ENCODE measurements at places on chromosomes 4 and X. TPM values are rescaled to one million over a fixed set of nuclear protein-coding genes. Genes with fewer than 3 reads are reported as not detected.

- DNase-seq: peak; percentile 69
Measured at GRCh38 chr4:95155759-95156451, 392.9 kb downstream of the UNC5C start.

GRCh38 chr4:183333983-183334382 is 11.8 kb upstream of the CLDN24 start:
- no peak for DNase-seq

- no peak for DNase-seq
Measured at GRCh38 chr4:144658903-144659302, 12.9 kb downstream of the HHIP start.

- DNase-seq: no peak
Measured at GRCh38 chr4:185341841-185342240, 53.9 kb downstream of the LRP2BP start.

- DNase-seq: no peak
Measured at GRCh38 chr4:168633496-168633895, 136.6 kb downstream of the PALLD start.

DNA sequence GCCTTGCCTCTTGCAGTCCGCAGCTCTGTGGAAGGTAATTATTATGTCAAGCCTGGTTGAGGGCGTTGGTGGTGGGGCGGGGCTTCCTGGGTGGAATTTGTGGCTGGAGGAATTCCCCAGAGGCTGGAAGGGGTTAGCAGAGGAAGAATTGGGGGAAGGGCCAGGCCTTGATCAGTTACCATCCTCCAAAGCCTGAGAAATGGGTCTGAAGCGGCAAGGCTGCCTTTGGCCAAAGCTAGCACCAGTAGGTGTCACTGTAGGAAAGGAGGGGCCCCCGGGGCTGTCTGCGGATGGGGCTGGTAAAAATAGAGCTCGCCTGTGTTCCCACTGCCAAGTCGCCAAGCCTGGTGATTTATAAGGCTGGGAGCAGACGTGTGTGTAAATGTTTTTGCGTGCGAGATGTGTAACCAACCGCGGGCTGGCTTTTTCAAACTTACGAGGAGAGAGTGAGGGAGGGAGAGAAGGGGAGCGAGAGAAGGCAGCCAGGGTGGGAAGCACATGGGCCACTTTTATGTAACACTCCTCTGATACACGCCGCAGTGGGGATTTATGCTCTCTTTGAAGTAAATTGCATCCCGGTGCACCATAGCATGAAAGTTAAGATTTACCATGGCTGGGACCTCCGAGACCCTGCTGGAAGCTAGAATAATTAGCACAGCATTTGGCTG is 367.0 kb downstream of the BCOR start:
- DNase-seq: peak; percentile 30

- no peak for DNase-seq
Measured at GRCh38 chr4:153433754-153434105, 32.4 kb upstream of the TMEM131L start.

DNA sequence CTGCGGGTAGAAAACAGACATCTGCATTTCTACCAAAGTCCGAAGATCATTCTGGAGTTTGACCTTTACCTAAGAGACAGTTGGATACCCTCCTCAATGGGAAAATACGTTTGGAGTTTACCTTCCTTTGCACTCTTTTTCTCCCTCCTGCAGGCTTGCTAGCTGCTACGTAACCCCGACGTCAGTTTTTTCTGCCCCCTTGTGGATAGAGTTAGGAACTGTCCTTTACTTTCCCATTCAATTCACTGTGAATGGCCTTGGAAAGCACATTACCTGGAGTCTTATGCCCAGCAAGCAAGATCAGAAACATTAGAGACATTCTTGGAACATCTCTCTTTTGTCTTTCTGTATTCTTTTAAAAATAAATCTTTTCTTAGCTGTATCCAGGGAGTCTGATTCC is 250.7 kb downstream of the NAP1L3 start:
- DNase-seq: no peak

GRCh38 chr4:16608123-16608522 is 290.3 kb downstream of the LDB2 start:
- DNase-seq: no peak

DNA sequence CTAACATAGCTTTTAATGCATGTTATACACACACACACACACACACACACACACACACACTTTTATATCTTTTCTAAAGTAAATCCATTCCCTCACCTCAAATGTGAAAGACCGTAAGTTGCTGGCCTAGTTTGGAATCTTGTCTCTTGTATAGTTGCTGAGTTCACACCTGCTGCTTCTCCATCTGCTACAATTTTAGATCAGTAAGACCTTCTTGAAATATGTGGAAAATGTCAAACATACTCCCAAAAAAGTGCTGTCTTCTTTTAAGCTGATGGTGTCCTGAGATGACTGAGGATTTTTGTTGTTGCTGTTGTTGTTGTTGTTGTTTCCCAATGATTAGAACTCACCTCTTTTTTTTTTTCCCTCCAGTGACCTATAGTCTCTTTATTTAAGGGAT is 121.3 kb downstream of the SNCA start:
- DNase-seq: no peak

Gene UTP3
- total RNA-seq: 36.5 TPM

Gene ADGRG2
- not detected for total RNA-seq

Gene ARHGEF38
- not detected for total RNA-seq

- no peak for DNase-seq
Measured at GRCh38 chr4:96473246-96473645, 633.4 kb downstream of the PDHA2 start.

DNA sequence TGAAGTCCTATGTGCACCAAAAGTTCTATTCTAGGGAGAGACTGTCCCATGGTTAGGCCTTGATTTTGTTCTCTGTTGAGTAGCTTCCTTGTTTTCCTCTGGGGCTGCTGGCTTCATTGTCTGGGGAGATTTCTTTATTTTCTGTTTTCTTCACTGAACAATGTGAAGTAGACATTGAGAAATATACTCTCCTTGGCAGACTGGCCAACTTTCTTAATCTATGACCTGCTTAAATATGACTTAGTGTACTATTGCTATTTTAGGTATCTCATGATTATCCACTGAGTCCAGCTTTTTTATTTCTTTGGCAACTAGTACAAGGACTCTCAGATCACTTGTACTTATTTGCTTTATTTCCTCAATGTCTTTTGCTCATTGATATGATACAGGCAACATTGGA is 1594.6 kb downstream of the ARAP2 start:
- no peak for DNase-seq

- no peak for DNase-seq
Measured at GRCh38 chr4:124067046-124067445, 645.5 kb downstream of the ANKRD50 start.

DNA sequence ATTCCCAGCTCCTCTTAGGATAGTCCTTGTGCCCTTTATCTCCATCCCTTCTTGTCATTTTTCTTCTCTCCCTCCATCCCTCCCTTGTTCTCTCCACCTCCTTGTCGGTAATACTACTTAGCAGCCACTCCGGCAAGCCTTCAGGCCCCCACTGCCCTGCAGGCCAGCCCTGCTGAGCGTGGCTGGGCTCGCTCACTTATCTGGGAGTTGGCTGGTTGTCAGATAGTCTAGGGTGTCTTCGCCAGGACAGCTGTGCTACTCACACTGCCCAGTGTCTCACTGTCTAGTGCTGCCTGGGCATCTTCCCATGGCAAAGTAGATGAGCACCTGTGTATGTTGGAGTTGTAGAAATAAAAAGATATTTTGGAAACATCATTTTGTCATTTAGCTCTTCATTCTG is 75.0 kb downstream of the STK32B start:
- DNase-seq: no peak

GRCh38 chr4:155001251-155001650 is 207.2 kb upstream of the NPY2R start:
- DNase-seq: no peak

Gene ZNF718
- 6.8 TPM for total RNA-seq

GRCh38 chr4:181504924-181505323 is 738.3 kb upstream of the TENM3 start:
- no peak for DNase-seq

DNA sequence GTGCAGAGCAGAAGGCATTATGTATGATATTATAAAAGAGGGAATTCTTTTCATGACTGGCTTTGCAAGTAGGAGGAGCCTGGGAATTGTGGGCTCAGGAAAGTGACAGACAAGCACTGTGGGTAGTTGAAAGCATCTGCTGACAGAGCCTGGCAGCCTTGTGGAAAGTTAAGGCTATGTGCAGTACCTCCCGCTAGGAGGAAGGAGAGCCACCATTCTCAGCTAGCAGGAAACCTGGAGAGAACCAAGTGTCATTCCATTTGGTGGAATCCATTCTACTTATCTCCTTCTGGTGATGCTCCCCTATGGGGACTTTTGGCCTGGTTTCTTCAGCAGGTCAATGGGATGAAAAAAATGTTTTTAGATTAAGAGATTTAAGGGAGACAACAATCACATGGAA is 81.8 kb downstream of the ASB9 start:
- no peak for DNase-seq

DNA sequence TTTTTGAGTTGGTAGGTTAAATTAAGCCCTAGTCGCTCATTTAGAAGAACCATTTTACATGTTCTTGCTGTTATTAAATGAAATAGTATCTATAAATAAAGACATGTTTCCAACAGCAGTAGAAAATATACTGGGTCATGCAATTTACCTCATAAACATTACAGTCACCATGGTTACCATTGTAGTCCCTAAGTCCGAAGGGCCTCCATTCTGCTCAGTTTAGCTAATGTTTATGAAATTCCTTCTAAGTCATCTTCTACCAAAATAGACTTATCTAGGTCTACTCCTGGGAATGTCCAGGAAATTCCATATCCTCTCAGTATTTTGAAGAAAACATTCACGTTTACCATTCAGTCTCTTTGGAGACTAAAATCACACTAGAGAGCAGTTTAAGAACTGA is 292.5 kb upstream of the DCAF8L1 start:
- DNase-seq: no peak

DNA sequence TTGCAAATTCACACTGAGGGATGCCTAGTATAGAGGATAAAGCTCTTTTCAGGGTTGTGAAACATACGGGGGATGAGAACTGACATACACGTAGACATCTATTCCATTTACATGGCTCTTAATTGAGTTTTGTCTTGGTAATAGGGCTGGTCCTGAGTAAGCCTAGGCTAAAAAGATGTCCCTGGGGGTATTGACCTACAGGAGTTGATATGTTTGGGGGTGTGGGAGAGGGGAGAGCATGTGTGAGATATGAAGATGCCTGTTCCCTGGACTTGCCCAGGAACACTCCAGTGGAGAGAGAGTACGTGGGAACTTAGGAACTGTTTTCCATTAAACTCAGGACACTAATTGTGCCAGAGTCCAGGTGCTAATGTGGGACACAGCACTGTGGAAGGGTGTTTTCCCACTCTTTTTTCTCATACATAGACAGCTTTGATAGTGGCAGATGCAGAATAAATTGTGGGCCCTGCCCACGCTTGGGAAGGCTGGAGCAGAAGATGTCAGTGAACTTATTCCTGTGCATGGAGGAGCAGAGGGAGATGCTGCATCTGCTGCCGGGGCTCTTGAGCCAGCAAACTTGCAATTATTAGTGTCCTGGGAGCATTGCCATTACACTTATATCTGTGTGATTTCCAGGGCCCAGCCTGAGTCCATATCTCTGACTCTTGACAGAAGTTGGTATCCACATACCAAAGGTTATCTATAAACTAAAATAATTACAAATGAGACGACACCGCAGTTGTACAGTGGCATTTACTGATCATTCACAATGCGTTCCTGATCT is 20.7 kb downstream of the SYNPO2 start:
- no peak for DNase-seq

Gene PFKFB1
- 0.48 TPM for total RNA-seq

GRCh38 chr4:173169428-173170181 is 994 bp downstream of the GALNT7 start:
- peak; percentile 63 for DNase-seq

Gene BEND2
- total RNA-seq: not detected

- DNase-seq: no peak
Measured at GRCh38 chr4:169682372-169683047, 62.1 kb downstream of the CLCN3 start.

DNA sequence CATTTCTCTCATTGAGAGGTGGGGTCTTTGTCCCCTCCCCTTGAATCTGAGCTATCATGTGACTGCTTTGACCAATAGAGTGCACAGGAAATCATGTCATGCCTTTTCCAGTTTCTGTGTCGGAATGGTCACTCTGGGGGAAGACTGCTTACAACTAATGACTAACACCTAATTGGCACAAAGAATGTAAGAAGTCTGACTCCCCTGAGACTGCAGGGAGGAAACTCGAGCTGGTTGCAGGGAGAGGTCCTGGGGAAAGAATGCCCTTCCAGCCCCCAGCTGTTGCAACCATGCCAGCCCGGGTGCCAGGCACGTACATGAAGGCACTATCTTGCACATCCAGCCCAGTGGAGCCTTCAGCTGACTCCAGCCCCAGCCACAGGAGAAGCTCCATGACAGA is 254.2 kb downstream of the DHX15 start:
- DNase-seq: no peak

Gene FRMPD4
- total RNA-seq: not detected

GRCh38 chr4:22877486-22878052 is 184.8 kb downstream of the GBA3 start:
- DNase-seq: no peak

DNA sequence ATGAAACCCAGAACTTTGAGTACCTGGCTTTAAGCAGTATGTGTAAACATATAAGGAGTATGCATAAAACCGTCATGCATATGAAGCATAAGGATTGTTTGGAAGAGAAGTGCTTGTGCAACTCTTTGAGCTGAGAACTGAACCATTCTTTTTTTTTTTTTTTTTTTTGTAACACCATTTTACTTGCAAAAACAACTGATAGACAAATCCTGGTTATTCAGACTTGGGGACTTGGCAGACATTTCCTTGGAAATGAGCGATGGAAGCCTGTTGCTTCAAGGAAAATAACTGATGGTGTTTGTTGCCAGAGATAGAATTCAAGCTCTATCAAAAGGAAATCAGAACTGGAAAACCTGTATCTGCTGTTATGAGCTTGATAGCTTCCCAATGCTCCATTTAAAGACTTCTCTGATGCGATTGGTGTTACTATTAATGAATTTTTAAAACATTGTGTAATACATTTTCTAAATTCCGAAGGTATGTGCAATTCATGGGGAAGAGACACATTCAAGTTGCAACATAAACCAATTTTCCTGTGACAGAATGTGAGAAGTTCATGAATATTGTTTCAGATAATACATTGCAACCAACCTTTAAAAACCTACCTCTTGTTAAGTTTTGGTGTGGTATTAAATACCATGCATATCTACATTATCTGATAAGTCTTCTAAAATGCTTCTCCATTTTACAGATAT is 47.0 kb upstream of the FAT1 start:
- DNase-seq: no peak

DNA sequence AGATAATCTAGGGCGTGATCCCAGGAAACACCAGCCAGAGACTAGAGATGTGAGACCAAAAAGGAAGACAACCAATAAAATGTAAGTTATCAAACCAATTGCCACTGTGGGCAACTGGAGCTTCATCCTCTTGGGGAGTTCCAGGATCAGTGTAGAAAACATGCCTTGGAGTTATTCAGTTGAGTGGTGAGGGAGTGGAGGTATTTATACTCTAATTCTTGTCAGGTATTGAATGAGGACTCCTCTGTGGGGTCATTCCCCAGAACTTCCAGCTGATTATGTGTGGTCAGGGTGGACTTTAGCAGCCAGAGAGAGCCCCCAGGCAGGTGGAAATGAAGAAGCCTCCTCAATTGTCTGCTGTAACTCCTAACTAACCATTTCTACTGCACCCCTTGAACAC is 144.0 kb upstream of the PRPS2 start:
- no peak for DNase-seq

- no peak for DNase-seq
Measured at GRCh38 chr4:72391281-72391680, 177.7 kb downstream of the ADAMTS3 start.

All from naive thymus-derived CD4-positive, alpha-beta T cell (primary cell).